ENCODE measurements at places on chromosomes 12 and 14. TPM values are rescaled to one million over a fixed set of nuclear protein-coding genes. Genes with fewer than 3 reads are reported as not detected.

GRCh38 chr12:12529783-12530421 is 32.8 kb downstream of the DUSP16 start:
- H3K27ac ChIP-seq: no peak overlapping the region
- no peaks in the 10 kb centered on the region for H3K27me3 ChIP-seq
- H3K36me3 ChIP-seq: peaks cover 2% of the 10 kb centered on the region
- H3K4me3 ChIP-seq: no peak overlapping the region
- peaks cover 39% of the 10 kb centered on the region for H3K4me1 ChIP-seq

- peaks cover 5% of the 10 kb centered on the region for H3K27me3 ChIP-seq
- no peaks in the 10 kb centered on the region for H3K36me3 ChIP-seq
- DNase-seq: no peak
- no peak overlapping the region for H3K4me3 ChIP-seq
Measured at GRCh38 chr12:47718531-47718930, 6.8 kb downstream of the ENDOU start.

GRCh38 chr14:36014236-36014635 is 162.3 kb downstream of the PTCSC3 start:
- no peak for DNase-seq
- H3K4me3 ChIP-seq: no peak overlapping the region
- no peaks in the 10 kb centered on the region for H3K36me3 ChIP-seq
- H3K27ac ChIP-seq: no peak overlapping the region

GRCh38 chr14:86311151-86311550 is 781.2 kb downstream of the FLRT2 start:
- no peak for DNase-seq
- H3K4me3 ChIP-seq: no peak overlapping the region
- no peaks in the 10 kb centered on the region for H3K27me3 ChIP-seq
- H3K36me3 ChIP-seq: no peaks in the 10 kb centered on the region

DNA sequence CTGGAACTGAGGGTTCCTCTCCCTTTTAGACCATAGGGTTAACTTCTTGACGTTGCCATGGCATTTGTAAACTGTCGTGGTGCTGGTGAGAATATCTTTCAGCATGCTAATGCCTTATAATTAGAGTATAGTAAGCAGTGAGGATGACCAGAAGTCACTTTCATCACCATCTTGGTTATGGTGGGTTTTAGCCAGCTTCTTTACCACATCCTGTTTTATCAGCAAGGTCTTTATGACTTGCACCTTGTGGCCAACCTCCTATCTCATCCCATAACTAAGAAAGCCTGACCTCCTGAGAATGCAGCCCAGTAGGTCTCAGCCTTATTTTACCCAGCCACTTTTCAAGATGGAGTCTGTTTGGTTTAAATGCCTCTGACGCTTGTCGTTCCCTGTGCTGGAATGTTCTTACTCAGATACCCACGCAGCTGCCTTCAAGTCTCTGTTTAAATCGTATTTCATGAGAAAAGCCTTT is 44.2 kb downstream of the BBS10 start:
- no peaks in the 10 kb centered on the region for H3K36me3 ChIP-seq
- peaks cover 4% of the 10 kb centered on the region for H3K4me1 ChIP-seq
- DNase-seq: no peak
- H3K27ac ChIP-seq: no peak overlapping the region
- no peak overlapping the region for H3K4me3 ChIP-seq
- no peaks in the 10 kb centered on the region for H3K27me3 ChIP-seq

GRCh38 chr12:29241821-29242591 is 92.9 kb downstream of the FAR2 start:
- no peaks in the 10 kb centered on the region for H3K27me3 ChIP-seq
- H3K4me1 ChIP-seq: peaks cover 13% of the 10 kb centered on the region
- no peak overlapping the region for H3K4me3 ChIP-seq
- DNase-seq: no peak
- no peak overlapping the region for H3K27ac ChIP-seq

DLGAP5 gene
- total RNA-seq: 32.9 TPM

- H3K36me3 ChIP-seq: peaks cover 51% of the 10 kb centered on the region
- H3K4me1 ChIP-seq: peaks cover under 1% of the 10 kb centered on the region
- no peaks in the 10 kb centered on the region for H3K27me3 ChIP-seq
Measured at GRCh38 chr12:4296751-4297150, 23.2 kb downstream of the CCND2 start.

DNA sequence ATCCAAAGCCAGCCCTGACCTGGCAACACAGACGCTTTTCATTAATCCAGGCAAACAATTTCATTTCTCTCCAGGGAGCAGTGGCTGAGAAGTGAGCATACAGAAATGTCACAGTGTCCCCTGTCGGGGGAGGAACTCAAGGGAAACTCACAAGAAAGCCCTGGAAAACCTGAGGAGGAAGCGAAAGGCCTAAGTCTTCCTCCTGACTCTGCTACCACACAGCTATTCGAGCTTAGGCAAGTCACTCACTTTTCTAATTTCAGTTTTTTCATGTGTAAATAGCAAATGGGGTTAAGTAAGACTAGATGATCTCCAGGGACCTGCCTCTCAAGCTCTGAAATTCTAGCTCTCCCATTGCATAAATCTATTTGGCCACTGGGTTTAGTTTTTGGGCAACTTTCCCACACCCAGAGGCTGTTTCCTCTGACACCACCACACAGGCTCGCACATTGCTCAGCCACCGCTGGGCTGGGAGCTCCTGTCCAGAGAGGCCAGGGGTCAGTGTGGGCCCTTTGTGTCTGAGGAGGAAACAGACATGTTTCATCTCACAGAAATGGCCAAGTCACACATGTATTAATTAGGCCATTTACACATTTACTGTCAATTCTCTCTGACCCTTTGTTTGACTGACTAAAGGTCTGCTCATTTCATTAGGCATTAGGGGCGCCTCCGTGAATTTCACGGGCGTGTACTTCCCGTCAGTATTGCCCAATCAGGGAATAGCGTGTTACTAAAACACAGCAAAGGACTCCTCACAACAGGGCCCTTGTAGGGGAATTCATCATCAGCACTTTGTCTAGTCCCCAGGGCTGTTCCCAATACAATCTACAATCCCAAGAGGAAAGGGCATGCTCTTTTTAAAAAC is 9.8 kb upstream of the PNMA1 start:
- no peak for DNase-seq
- no peaks in the 10 kb centered on the region for H3K27me3 ChIP-seq
- H3K4me3 ChIP-seq: no peak overlapping the region
- H3K4me1 ChIP-seq: peaks cover 9% of the 10 kb centered on the region
- H3K36me3 ChIP-seq: peaks cover 27% of the 10 kb centered on the region

DNA sequence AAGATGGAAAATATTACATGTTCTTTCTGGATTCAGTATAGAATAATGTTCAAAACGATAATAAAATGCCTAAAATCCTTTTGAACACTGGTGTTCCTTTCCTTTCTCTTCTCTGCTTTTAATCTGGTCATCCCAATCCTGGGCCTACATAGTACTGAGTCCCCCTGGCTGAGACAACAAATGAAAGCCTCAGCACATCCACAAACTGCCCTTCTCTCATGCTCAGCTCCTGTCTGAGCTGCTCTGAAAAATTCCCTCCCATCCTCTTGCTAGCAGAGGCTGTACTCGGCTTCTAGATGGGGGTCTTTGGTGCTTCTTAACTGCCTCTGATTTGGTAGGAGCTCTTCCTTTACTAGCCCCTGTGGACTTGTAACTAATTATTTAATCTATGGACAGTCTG is 232.3 kb downstream of the MED13L start:
- H3K4me1 ChIP-seq: peaks cover 20% of the 10 kb centered on the region
- no peak for DNase-seq
- H3K4me3 ChIP-seq: no peak overlapping the region
- H3K36me3 ChIP-seq: peaks cover 3% of the 10 kb centered on the region
- peak overlapping the region; percentile 71 for H3K27ac ChIP-seq

ERH gene
- 309 TPM for total RNA-seq

HRK gene
- 6.9 TPM for total RNA-seq

KRT5 gene
- not detected for total RNA-seq

FITM1 gene
- 1.9 TPM for total RNA-seq

GRCh38 chr14:70808416-70809224 is 693 bp downstream of the MAP3K9 start:
- no peaks in the 10 kb centered on the region for H3K36me3 ChIP-seq
- H3K27ac ChIP-seq: peak overlapping the region; percentile 92
- peak; percentile 49 for DNase-seq
- no peaks in the 10 kb centered on the region for H3K27me3 ChIP-seq

ESPL1 gene
- total RNA-seq: 24.3 TPM

GATC gene
- total RNA-seq: 30.9 TPM

LRP6 gene
- total RNA-seq: 163 TPM

DNA sequence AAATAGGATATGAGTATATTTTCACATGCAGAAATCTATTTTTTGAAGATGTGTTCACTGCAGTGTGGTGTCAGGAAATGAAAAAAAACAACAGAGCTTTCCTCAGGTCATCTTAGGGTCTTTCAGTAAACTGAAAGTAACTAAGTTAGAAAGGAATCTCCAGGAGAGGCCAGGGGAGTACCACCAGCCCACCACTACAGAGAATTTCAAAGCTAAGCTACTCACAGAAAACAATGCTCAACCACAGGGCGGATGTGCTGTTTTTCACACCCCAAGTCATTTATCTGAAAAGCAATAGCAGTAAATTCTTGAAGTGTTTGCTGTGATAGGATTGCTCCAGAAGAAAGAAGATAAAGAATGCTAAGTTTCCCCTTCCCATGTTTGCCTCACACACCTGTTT is 79.0 kb downstream of the IFNG start:
- H3K4me3 ChIP-seq: no peak overlapping the region
- peaks cover 7% of the 10 kb centered on the region for H3K4me1 ChIP-seq
- no peak overlapping the region for H3K27ac ChIP-seq
- DNase-seq: no peak
- H3K27me3 ChIP-seq: no peaks in the 10 kb centered on the region

FGF23 gene
- 0.14 TPM for total RNA-seq

DNA sequence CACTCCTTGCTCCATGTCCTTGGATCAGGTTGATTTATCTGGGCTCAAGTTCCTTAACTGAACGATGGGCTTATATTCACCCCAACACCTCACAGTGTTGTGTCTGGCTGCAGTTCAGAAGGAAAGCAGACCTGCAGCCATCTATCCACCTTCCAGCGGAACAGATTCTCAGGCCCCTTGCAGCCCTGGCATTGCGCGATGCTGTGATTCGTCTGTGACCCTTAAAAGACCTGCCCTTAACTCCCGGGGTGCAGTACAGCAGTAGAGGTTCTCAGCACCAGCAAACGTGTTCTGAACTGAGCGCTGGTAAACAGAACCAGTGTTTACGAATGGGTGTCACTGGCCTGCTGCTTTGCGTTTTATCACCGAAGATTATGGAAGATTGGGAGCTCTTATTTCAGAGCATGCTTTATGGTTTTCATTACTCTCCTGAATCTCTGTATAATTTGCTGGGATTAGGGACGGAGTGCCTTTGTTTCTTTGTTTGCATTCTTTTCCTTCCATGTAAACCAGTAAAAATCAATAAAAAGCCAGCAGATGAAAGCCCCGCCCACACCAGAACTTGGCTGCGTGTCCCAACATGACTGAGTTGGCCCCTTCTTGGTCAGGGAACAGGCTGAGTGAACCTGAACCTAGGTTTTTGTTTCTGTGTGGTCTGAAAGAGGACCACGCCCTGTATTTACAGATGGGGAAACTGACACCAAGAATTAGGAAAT is 286.7 kb upstream of the CRY1 start:
- H3K27ac ChIP-seq: peak overlapping the region; percentile 95
- peaks cover 22% of the 10 kb centered on the region for H3K4me1 ChIP-seq
- H3K36me3 ChIP-seq: no peaks in the 10 kb centered on the region
- H3K27me3 ChIP-seq: peaks cover 6% of the 10 kb centered on the region
- H3K4me3 ChIP-seq: peak overlapping the region; percentile 37

DNA sequence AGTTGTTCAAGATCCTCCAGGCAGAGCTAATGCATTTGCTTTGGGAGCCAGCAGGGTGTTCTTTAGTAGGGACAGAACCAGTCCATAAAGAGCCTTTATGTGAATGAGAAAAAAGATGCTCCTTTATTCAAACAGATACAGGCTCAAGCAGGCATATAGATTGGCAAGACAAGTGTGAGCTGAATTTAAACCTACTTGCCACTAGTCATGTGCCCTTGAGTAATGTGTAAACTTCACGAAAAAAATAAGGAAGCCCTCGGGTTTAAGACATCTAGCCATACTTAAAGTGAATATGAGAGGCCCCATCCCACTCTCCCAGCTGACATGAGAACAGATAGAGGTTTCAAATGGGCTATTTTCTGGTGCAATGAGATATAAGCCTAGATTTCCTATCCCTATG is 43.1 kb upstream of the STRAP start:
- no peak for DNase-seq
- no peaks in the 10 kb centered on the region for H3K36me3 ChIP-seq
- no peaks in the 10 kb centered on the region for H3K4me1 ChIP-seq
- H3K27me3 ChIP-seq: peaks cover 2% of the 10 kb centered on the region

GLIPR1L1 gene
- not detected for total RNA-seq

DNA sequence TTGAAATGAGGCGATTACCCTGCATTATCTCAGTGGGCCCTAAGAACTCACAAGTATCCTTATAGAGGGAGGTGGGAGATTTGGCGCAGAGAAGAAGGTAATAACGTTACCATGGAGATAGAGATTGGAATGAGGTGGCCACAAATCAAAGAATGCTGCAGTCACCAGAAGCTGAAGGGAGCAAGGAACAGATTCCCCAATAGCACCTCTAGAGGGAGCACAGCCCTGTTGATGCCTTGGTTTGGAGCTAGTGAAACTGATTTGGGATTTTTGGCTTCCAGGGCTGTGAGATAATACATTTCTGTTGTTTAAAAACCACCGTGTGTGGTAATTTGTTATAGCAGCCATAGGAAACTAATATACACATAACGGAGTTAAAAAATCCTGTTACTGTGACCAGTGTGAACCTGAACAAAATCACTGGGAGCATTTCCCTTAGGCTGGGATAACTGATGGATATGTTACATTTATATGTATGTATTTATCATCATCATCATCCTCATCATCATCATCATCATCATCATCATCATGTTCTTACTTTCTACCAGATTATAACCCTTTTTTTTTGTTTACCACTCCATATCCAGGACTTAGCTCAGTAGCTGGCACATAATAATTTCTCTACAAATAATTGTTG is 100.3 kb downstream of the LIN7A start:
- H3K27ac ChIP-seq: no peak overlapping the region
- H3K4me3 ChIP-seq: no peak overlapping the region
- H3K4me1 ChIP-seq: peaks cover 5% of the 10 kb centered on the region
- H3K27me3 ChIP-seq: no peaks in the 10 kb centered on the region
- DNase-seq: no peak

- no peaks in the 10 kb centered on the region for H3K27me3 ChIP-seq
- H3K36me3 ChIP-seq: peaks cover 3% of the 10 kb centered on the region
- no peak overlapping the region for H3K27ac ChIP-seq
- peaks cover 15% of the 10 kb centered on the region for H3K4me1 ChIP-seq
Measured at GRCh38 chr14:24928386-24928900, 121.5 kb downstream of the STXBP6 start.

GRCh38 chr14:65606460-65606859 is 193.9 kb downstream of the FUT8 start:
- no peaks in the 10 kb centered on the region for H3K27me3 ChIP-seq
- H3K4me1 ChIP-seq: no peaks in the 10 kb centered on the region
- no peak overlapping the region for H3K4me3 ChIP-seq
- no peak overlapping the region for H3K27ac ChIP-seq
